ENCODE measurements at places on chromosomes 2 and 18.

DNA sequence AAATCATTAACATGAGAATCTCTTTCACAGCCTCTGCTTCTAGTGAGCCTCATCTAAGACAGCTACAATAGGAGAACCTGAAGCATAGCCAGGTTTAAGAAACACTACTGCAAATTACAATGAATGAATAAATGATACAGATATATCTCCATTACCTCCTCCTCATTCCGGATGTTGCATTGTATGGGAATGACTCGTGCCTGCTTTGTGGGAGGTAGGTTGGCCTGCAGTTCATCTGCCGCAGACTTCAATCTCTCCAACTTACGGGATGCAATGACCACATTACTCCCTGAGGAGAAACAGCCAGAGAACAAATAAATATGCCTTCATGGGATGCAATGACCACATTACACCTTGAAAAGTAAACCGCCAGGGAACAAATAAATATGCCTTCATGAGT is 15.4 kb downstream of the PECR start:
- no peak for DNase-seq

GRCh38 chr2:36255863-36256262 is 99.7 kb upstream of the CRIM1 start:
- DNase-seq = no peak

DNA sequence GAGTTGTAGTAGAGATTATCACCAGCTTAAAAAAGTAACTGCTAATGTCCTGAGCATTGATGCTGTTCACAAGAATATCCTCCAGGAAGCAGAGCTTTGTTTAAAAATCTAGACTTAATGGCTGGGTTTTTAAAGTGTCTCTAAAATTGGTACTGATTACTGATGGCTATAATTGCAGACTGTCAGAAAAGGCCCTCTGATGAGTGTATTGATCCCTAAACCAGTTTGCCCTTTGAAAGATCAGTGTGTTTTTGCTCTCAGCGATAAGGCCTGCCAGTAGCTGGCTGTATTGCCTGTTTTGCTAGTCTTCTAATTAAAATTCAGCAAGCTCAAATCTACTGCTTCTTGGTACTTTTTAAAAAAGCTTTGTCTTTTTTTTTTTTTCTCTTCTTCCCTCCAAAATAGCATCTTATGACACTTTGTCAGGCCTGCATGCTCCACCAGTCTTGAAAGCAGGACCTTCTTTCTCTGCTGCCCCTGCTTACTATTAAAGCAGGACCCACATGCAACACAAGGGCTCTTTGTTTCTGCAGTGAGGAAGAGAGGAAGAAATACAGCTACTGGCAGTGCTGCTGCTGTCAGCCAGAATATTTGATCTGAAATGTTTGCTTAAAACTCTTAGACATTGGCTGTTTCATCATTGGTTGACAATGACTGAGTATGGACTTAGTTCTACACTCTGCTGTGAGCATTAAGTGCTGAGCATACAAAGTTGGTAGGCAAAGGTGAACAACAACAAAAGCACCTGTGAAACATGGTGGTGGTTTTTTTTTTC is 1.8 kb downstream of the SEC11C start:
- no peak for DNase-seq

GRCh38 chr2:199581935-199582360 is 124.2 kb upstream of the SATB2 start:
- DNase-seq = no peak

- DNase-seq = no peak
Observed at GRCh38 chr2:64862623-64863022, 126.6 kb upstream of the SLC1A4 start.

DNA sequence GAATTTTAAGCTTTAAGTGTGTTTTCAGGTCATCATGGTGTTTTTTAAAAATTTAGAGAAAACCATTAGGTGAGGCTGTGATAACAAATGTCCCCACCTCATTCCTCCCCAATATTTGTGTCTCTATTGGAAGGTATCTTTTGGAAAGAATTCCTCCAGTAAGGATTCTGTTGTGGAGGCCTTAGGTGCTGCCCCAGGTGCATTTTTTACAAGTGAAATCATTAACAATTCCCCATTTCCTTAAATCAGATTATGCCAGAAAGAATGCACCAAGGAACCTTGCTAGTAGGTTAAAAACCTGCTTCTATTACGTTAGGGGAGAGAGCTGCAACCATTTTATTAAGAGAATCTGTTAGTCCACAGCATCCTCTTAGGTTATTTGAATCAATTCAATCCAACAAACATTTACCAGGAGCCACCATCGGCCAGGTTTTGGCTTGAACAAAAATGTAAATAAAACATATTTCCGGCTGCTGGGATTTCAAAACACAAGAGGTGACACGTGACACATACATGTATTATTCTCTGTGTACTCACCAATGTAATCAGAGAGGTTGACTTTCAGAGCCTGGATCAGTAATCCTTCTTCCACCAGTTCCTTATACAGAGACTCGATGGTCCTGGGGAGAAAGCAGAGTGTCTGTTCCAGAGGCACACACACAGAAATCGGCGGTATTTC is 112.5 kb upstream of the ASB18 start:
- DNase-seq = no peak

GRCh38 chr2:144512891-144513351 is 7.0 kb downstream of the ZEB2 start:
- DNase-seq = no peak

DNA sequence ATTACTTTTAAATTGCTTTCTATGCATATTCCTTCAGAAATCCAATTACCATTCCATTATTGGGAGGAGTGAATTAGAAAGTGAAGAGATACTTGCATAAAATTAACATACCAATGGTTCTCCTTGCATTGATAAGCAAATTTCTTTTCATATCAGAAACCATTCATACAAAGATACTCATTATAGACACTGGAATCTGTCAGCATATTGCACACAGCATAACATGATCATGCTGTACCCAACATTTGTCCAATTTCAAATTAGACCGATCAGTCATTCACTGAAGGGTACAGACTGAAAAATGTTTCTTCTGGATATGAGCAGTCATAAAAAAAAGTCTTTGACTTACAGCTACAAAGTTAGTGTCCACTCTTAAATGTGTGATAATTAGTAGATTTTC is 175.6 kb downstream of the PID1 start:
- no peak for DNase-seq

DNA sequence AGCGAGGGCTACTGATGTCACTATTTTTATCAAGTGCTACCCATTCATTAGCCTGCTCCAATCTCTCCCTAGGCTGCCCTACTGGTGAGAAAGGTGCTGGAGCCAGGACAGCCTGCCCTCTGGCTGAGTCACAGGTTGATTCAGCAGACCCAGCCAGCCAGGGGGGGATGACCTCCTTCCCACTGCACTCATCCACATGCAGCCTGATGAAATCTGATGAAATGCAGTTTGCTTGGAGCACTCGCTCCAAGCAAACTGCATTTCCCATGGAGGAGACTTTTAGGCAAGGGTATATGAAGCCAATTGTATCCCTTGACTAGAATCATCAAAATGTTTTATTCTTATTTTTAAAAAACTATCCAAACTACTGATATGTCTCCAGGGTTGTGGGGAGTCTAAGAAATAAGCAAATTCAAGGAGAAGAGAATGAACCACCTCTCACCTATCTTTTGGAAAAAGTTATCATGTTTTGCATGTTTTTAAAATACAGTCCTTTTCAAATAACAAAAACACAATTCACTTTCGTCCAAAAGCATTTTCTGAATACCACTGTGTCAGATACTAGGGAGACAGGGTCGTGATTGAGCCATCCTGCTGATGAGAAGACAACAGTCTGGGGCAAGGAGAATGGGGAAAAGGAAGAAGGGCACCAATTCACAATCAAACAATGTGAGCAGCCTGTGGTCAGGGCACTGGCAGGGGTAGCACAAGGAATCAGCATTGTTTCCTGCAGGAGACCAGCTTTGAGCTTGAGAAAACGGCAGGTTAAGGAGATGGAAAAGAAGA is 128.3 kb downstream of the AFF3 start:
- DNase-seq = no peak

GRCh38 chr2:121387591-121388325 is 102.8 kb upstream of the TFCP2L1 start:
- no peak for DNase-seq

DNA sequence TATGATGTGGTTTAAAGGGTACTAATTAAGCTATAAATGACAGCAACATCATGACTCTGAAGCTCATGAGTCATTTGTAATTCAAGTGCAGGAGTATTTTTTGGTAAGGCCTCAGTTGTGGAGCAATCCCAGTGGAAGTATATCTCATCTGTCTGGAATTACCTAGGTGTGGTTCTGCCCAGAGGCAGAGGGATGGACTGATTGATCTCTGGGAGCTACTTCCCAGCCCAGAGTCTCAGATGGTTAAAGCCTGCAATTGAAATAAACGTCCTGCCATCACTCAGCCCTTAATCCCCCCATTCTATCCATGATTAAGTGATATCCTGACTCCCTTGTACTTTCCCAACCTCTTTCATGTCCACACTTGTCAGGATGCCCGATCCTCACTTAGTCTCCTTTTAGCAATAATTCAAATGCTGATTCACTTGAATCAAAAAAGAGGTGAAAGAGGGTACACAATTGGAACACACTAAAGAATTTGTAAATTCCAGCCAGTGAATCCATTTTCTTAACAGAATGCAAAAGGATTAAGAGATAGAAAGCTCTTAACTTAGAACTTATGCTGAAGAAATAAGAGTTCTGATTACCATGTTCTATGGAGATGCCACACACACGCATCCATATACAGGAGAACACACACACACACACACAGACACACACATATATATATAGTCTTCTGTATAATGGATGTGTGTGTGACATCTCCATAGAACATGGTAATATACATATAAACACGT is 664.4 kb downstream of the NYAP2 start:
- no peak for DNase-seq

DNA sequence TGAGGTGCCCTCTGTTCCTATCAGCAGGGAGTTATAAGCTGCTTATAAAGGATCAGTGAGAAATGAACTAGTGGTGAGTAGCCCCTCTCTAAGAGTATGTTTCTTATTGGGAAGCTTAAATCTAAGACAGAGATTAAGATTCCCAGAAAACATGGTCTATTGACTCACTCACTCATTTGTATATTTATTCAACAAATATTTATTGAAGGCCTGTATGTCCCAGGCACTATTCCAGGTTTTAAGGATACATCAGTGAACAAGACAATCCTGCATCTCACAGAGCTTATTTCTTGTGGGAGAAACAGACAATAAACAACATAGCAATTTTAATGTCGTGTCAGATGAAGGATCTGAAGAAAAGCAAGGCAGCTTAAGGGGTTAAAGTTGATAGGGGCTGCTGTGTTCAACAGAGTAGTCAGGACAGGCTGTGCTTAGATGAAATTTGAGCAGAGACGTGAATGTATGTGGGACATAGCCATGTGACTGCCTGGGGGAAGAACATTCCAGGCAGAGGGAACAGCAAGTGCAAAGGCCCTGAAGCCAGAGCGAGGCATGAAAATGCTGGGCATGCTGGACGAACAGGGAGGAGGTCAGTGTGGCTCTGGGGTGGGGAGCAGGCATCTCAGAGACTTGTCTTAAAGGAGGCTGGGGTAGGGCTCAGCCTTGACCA is 14.8 kb upstream of the PSD4 start:
- no peak for DNase-seq

GRCh38 chr2:181036848-181037603 is 56.6 kb downstream of the UBE2E3 start:
- DNase-seq = no peak

GRCh38 chr2:171383134-171383533 is 50.7 kb downstream of the METTL8 start:
- DNase-seq = no peak

DNA sequence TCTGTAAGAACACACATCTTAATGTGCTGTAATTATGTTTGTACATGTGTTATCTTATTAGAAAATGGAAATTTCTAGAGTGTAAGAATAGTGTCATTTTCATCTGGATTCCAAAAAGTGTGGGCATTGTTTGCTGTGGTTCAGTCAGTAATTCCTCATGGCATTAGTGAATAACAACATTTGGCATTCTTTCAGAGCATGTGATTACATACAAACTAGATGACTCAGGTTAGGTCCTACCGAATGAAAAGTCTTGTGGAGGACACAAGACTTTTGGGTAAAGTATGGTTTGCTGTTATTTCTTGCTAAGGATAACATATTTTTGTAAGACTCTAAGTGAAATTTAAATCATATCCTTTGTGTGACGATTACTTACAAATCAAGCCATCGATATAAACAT is 593.1 kb upstream of the NRXN1 start:
- DNase-seq = no peak

- no peak for DNase-seq
Observed at GRCh38 chr2:2018713-2019410, 274.5 kb upstream of the PXDN start.

DNA sequence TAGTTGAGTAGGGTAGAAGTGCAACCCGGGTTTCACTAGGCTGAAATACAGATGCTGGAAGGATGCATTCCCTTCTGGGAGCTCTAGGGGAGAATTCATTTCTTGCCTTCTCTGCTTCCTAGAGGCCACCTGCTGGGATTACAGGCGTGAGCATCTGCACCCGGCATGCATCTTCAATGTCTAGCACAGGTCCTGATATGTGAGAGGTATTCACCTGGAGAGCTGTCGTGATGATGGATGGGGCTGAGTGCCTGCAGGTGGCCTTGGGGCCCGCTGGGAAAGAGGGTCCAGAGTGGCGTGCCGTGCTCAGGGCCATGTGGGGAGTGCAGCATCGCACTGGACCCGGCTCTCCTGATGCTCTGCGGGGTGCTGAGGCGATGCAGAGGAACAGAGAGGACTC is 6.6 kb upstream of the NTSR2 start:
- no peak for DNase-seq

DNA sequence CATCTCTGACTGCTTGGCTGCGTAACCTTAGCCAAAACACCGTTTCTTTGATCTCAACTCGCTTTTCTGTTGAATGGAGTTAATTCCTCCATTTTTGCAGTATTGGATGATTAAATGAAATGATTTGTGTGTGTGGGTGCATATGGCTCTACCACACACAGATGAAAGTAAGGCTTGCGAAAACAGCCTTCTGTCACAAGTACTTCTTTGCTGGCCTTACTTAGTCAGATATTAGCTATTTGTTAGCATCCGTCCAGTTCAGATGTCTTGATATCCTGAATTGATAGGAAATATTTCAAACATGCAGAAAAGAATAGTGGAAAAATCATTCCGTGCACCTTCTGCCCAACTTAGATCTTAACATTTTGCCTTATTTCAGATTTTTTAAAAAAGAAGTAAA is 21.8 kb downstream of the NCOA1 start:
- no peak for DNase-seq

GRCh38 chr2:204503869-204504268 is 41.4 kb upstream of the PARD3B start:
- DNase-seq = no peak

DNA sequence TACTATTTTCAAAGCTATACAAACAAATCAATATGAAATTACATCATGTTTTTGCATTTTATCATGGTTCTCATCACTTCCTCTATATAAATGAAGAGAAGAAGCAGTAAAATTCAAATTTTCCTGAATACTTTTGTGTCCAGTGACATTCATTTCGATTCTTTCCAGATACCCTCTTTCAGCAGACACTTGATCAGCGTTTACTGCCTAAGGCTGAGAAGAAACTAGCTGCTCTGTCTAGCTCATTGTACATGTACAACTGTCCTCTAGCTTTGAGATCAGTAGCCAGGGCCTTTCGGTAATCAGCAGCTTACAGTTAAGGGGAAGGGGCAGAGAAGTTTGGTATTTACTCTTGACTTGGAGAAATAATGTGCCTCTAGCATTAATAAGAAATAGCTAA is 4.8 kb downstream of the VRK2 start:
- no peak for DNase-seq
